ENCODE measurements at places on chromosomes 6 and 20.

GRCh38 chr6:104214901-104215300, 644.8 kb downstream of the HACE1 start:
- DNase-seq: no peak

- DNase-seq: no peak
Observed at GRCh38 chr6:114556846-114557488, 214.1 kb upstream of the HS3ST5 start.

GRCh38 chr6:4931530-4932227, 72.2 kb downstream of the RPP40 start:
- DNase-seq: no peak

GRCh38 chr20:20614391-20614790, 98.1 kb downstream of the RALGAPA2 start:
- DNase-seq: no peak

DNA sequence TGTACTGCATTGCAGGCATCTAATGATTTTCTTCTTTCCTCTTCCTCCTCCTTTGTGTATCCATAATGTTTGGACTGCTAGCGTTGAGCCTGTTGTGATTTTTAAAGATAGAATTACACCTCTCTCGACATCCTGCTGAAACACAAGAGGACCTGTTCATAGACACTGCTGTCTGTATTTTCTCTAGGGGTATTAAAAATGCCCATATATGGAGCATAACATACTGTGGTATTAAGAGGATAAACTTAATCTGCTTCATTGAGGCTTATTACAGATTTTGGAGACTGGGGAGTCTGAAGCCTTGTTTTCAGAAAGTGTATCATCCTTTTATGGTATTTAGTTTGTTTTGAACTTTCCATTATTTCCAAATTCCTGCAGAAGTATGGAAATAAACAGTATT, 414.3 kb downstream of the CDKAL1 start:
- DNase-seq: no peak

- DNase-seq: no peak
Observed at GRCh38 chr6:14518515-14519217, 401.1 kb downstream of the CD83 start.

GRCh38 chr20:409697-410559, 1.8 kb downstream of the RBCK1 start:
- no peak for DNase-seq

GRCh38 chr6:160141001-160141726, 19.5 kb downstream of the SLC22A1 start:
- peak; percentile 45 for DNase-seq

DNA sequence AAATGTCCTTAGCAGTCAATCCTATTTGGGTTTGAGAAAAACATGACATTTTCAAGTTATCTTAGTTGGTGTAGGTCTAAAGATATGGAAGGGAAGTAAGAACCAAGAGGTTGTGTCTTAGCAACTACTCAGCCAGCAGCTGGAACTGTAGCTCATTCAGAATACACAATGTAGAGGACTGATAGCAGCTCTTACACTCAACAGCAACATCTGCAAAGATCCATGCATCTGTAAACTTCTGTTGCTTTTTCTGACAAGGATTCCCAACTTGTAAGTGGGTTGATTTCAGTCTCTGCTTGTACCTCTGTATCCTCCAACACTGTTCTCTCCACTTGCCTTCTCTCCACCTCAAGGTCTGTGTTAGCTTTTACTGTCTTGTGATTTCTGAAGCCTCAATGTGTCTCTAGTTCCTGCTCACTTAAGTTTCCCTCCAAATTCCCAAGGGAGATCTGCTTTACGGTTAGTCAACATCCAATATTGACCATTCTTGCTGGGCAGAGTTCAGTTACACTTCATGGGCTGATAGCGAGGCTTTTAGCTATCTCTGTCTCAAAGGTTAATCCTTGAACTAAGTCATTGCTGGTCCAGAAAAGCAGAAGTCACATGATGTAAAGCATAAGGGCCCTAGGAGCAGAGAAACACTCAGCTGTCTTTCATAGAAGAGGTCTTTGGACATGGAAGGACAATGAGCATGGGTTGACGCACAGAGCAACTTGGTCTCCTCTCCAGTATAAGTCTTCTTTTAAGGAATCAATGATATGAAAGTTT, 71.6 kb upstream of the LGSN start:
- DNase-seq: no peak

GRCh38 chr20:58224974-58225373, 3.5 kb downstream of the ANKRD60 start:
- DNase-seq: no peak

- DNase-seq: no peak
Observed at GRCh38 chr20:34040300-34040995, 46.7 kb downstream of the RALY start.

DNA sequence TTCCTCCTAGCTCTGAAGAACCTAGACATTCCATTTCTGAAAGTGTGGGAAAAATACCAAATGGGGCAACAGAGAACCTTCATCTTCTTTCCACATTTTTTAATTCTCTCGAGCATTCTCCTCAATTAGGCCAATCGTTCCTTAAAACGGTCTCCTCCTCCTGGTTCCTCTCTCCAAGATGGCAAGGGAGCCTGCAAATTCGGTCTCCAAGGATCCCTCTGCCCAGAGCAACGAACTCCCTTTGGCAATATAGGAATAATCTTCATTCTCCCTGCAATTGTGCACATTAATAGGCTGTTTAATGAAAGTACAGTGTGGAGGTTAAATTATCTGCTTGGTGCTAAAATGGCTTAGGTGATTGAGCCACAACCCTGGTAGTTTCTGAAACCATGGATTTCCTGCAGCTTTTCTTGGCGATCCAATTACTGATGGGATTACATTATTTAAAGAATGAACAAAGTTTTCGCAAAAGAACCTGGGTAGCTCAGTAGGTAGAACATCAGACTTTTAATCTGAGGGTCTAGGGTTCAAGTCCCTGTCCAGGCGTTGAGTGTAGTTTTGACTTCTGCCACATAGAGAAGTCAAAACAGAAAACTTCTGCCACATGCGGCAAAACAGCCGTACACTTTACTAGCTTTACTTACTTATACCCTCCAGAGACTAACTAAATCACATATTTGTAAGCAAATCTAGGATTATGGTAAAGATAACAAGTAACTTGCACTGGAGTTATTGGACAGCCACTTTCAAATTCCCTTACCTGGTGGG, 102.9 kb upstream of the ZNF184 start:
- DNase-seq: no peak

DNA sequence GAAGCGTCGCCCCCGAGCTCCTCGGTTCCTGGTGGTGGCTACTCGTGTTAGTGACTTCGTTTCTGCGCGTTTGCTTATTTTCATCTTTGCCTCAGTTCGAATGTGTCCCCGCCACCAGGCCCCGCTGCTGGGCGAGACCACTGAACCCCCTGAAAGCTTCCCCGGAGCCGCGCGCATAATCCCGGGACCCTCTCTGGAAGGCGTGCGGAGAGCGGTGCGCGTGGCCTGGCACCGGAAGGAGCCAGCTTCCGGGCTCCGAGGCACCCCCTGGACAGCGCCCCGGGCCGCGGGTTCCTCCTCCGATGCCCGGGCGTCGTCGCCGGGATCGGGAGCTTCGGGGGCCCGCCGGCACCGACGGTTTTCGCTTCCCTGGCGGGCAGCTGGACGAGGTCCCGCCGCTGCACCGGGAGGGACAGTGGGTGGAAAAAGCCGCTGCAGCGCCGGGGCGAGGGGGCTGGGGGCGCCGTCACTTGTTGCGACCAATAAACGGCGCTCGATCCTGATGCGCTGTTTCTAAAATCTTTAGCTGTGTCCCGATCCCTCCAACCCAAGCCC, 643 bp upstream of the SLC35D3 start:
- DNase-seq: no peak
